ENCODE measurements at places on chromosomes 1 and 21.
A peak's percentile ranks its signal among the peaks of the same experiment; 100 is the strongest.

DNA sequence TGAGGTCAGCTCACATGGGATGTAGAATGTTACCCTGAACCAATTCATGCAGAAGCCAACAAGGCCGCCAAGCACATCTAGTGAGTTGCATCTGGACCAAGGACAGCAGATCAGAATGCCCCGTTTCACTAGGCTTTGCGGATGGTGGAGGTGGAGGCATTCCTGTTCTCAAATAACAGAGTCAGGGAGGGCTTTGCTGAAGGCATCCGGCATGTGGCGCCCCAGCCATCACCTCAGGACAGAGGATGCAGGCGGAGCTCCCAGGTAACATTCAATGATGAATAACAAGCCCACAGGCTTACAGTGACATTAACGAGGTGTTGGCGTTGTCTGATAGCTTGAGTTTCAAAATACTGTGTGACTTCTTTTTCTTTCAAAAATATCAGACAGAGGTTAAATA lies 476.2 kb downstream of the CAMTA1 start:
- H3K27ac ChIP-seq: no peak overlapping the region
- H3K4me1 ChIP-seq: no peaks in the 10 kb centered on the region
- no peaks in the 10 kb centered on the region for H3K27me3 ChIP-seq
- no peaks in the 10 kb centered on the region for H3K36me3 ChIP-seq
- no peak overlapping the region for H3K4me3 ChIP-seq

- DNase-seq: no peak
- peaks cover 99% of the 10 kb centered on the region for H3K36me3 ChIP-seq
- peaks cover 7% of the 10 kb centered on the region for H3K4me1 ChIP-seq
- no peak overlapping the region for H3K27ac ChIP-seq
- H3K4me3 ChIP-seq: no peak overlapping the region
These were observed 12.1 kb downstream of the NDUFV3 start for GRCh38 chr21:42905195-42905594.

DNA sequence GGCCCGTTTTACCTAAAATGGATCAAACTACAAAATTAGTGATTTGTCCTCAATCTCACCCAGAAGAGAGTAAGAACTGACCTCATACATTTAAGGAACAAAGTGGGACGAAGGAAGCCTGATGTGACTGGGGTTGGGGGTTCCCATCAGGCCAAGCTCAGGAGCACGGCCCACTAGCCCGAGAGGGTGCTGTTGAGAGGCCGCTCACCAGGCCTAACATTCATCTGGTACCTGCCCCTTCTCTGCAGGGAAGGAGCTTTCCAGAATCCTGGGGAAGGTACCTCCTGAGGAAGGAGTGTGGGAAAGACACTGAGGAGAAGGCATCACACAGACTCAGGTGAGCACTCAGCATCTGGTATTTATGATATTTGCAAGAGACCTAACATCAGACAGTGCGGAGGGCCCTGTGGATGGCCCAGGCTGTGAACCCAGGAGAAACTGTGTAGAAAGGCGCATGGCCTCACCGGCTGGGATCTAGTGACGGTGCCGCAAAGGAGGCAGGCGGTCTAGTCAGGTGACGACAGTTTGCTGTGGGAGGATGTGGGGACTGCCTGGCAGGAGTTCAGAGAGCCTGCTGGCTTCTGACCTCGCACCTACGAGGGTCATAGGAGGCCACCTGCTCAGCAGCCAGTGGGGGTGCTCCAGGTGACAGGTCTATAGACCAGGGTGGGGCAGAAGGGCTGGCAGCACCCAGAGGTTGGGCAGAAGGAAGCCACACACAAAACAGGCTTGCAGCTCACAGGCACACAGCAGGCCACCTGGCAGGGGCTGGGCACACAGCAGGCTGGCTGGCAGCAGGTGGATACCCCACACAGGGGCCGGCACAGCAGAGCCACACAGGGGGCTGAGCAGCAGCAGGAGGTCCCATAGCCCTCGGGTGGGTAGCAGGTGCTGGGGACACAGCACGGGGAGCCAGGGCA lies 543 bp downstream of the KRTAP12-4 start:
- no peaks in the 10 kb centered on the region for H3K4me1 ChIP-seq
- no peak overlapping the region for H3K27ac ChIP-seq
- no peak for DNase-seq
- no peak overlapping the region for H3K4me3 ChIP-seq
- H3K27me3 ChIP-seq: peaks cover 16% of the 10 kb centered on the region

DNA sequence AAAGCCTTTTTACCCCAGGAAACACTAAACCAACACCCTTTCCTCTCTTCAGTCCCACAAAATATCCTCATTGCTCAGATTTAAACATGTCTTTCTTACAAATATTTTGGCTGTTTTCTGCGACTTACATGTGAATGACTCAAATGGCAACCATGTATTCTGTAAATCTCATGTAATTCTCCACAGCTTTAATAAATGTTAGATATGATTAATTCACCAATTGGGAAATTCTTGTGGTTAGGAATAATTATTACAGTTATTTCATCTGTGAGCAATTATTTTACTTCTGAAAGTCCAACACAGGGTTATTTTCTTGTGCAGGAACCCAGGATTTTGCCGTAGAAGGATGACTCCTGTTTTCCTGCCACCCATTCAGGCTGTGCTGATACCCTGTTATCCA lies 431.5 kb downstream of the LMO4 start:
- H3K4me3 ChIP-seq: no peak overlapping the region
- H3K4me1 ChIP-seq: no peaks in the 10 kb centered on the region
- H3K36me3 ChIP-seq: no peaks in the 10 kb centered on the region
- no peaks in the 10 kb centered on the region for H3K27me3 ChIP-seq
- DNase-seq: no peak
- H3K27ac ChIP-seq: no peak overlapping the region

GRCh38 chr1:32180186-32181060 lies 948 bp downstream of the TXLNA start:
- no peaks in the 10 kb centered on the region for H3K27me3 ChIP-seq
- H3K36me3 ChIP-seq: peaks cover 51% of the 10 kb centered on the region
- H3K27ac ChIP-seq: peak overlapping the region; percentile 98
- peaks cover 3% of the 10 kb centered on the region for H3K4me1 ChIP-seq
- H3K4me3 ChIP-seq: peak overlapping the region; percentile 77

GRCh38 chr1:236835491-236835890 lies 40.4 kb downstream of the MTR start:
- no peaks in the 10 kb centered on the region for H3K4me1 ChIP-seq
- H3K27me3 ChIP-seq: no peaks in the 10 kb centered on the region
- no peak overlapping the region for H3K27ac ChIP-seq
- H3K36me3 ChIP-seq: peaks cover 99% of the 10 kb centered on the region

GRCh38 chr1:161933592-161934588 lies 89.8 kb downstream of the OLFML2B start:
- no peak overlapping the region for H3K4me3 ChIP-seq
- DNase-seq: no peak
- H3K27ac ChIP-seq: no peak overlapping the region

- no peak overlapping the region for H3K4me3 ChIP-seq
- H3K27ac ChIP-seq: no peak overlapping the region
- no peak for DNase-seq
- no peaks in the 10 kb centered on the region for H3K36me3 ChIP-seq
These were observed 6.5 kb upstream of the CSTB start for GRCh38 chr21:43782431-43783097.

DNA sequence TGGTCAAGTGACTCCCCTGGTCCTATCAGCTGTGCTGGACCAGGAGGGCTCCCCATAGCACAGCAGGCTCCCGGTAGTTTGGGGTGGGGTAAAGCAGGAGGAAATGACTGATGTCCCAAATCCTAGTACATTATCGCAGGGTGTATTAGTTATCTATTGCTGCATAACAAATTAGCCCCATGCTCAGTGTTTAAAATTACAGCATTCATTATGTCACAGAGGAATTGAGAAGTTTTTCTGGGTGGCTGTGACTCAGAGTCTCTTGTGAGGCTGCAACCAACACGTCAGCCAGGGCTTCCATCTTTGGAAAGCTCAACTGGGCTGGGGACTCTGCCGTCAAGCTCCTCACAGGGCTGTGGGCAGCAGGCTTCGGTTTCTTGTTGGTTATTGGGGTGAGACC lies 34.3 kb upstream of the LAPTM5 start:
- no peak for DNase-seq
- no peak overlapping the region for H3K27ac ChIP-seq
- H3K4me1 ChIP-seq: peaks cover 7% of the 10 kb centered on the region
- no peak overlapping the region for H3K4me3 ChIP-seq

DNA sequence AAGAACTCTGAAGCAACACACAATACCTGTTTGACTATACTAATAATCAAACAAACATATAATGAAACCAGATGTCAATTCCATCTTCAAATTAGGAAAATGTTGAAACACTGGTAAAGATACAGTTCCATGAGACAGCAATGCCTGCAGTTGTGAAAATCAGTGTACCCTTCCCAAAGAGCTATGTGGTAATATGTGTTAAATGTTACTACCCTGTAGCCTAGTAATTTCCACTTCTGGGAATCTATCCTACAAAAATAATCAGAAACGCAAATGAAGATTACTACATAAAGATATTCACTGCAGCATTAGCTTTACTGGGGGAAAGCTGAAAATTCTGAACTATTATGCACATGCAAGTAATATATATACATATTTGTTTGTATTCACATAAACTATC lies 16.9 kb downstream of the GLIS1 start:
- no peak overlapping the region for H3K27ac ChIP-seq
- H3K27me3 ChIP-seq: peaks cover 10% of the 10 kb centered on the region
- H3K4me1 ChIP-seq: no peaks in the 10 kb centered on the region
- DNase-seq: no peak

GRCh38 chr1:67359592-67359991 lies 51.9 kb downstream of the IL12RB2 start:
- no peaks in the 10 kb centered on the region for H3K4me1 ChIP-seq
- H3K36me3 ChIP-seq: no peaks in the 10 kb centered on the region
- no peak overlapping the region for H3K27ac ChIP-seq
- H3K4me3 ChIP-seq: no peak overlapping the region
- no peaks in the 10 kb centered on the region for H3K27me3 ChIP-seq

GRCh38 chr1:145845514-145846161 lies at the start of gene NUDT17:
TSS of gene NUDT17 (plus strand) at chr1:145845630. CDS start at chr1:145845641, 11 bp downstream.
- peak within 1 kb of the TSS; percentile 75 for H3K27ac ChIP-seq
- peak; percentile 83 for DNase-seq
- H3K4me1 ChIP-seq: peaks cover 16% of the 10 kb centered on the region
- H3K4me3 ChIP-seq: peak within 1 kb of the TSS; percentile 67
- peaks cover 56% of the 10 kb centered on the region for H3K36me3 ChIP-seq
- H3K27me3 ChIP-seq: no peaks in the 10 kb centered on the region

DNA sequence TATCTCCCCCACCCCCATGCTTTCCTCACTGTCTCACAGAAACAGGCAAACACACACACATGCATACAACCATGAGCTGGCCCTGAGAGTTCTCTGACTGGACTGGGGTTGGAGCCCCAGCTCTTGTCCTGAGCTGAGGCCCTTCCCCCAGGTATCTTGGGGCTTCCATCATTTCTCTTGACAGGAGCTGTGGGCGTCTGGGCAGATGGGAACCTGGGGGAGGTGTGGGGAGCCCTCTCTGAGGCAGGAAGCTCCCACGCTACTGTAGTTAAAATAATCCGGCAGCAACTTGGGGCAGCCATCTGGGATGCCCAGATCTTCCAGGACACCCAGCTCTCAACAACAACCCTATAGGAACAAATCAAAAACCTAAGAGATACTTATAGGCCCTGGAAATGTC lies 2.7 kb upstream of the KIF21B start:
- H3K36me3 ChIP-seq: no peaks in the 10 kb centered on the region
- no peak for DNase-seq
- no peak overlapping the region for H3K4me3 ChIP-seq
- no peak overlapping the region for H3K27ac ChIP-seq
- peaks cover 72% of the 10 kb centered on the region for H3K4me1 ChIP-seq
- no peaks in the 10 kb centered on the region for H3K27me3 ChIP-seq

DNA sequence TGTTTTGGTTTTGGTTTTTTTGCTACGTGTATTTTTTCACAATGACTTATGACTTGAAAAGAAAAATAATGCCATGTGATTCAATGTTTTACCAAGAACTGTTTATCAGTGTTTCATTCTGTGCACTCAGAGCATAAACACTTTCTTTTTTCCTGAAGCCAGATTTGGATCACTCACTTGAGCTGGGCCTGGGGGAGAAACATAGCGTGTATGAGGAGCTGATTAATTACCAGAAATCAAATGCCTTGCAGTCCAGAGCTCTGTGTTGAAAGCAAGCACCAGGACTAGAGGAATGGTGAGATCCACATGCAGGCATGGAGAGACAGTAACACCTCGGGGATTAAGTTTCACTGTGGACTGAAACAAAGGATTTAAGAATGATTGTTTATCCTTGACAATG lies 642.1 kb upstream of the ADGRL2 start:
- H3K4me3 ChIP-seq: no peak overlapping the region
- H3K27ac ChIP-seq: no peak overlapping the region
- no peaks in the 10 kb centered on the region for H3K4me1 ChIP-seq
- H3K27me3 ChIP-seq: no peaks in the 10 kb centered on the region
- no peak for DNase-seq

GRCh38 chr1:66393586-66394287 lies 140.2 kb upstream of the SGIP1 start:
- peaks cover 12% of the 10 kb centered on the region for H3K4me1 ChIP-seq
- H3K4me3 ChIP-seq: no peak overlapping the region
- no peaks in the 10 kb centered on the region for H3K27me3 ChIP-seq

- no peak overlapping the region for H3K27ac ChIP-seq
- no peaks in the 10 kb centered on the region for H3K36me3 ChIP-seq
- no peak overlapping the region for H3K4me3 ChIP-seq
- H3K4me1 ChIP-seq: peaks cover 17% of the 10 kb centered on the region
- no peak for DNase-seq
These were observed 17.4 kb downstream of the ZZZ3 start for GRCh38 chr1:77664939-77665516.

GRCh38 chr1:76070538-76070937 lies 4.0 kb upstream of the ST6GALNAC3 start:
- H3K4me3 ChIP-seq: no peak overlapping the region
- no peak for DNase-seq
- H3K27me3 ChIP-seq: no peaks in the 10 kb centered on the region
- no peak overlapping the region for H3K27ac ChIP-seq
- H3K4me1 ChIP-seq: peaks cover 14% of the 10 kb centered on the region
- no peaks in the 10 kb centered on the region for H3K36me3 ChIP-seq

GRCh38 chr21:24023936-24024335 lies 1583.3 kb downstream of the MRPL39 start:
- no peaks in the 10 kb centered on the region for H3K4me1 ChIP-seq
- no peak overlapping the region for H3K4me3 ChIP-seq
- H3K36me3 ChIP-seq: no peaks in the 10 kb centered on the region
- no peak for DNase-seq
- H3K27ac ChIP-seq: no peak overlapping the region
